ENCODE measurements at places on chromosomes 7 and 10. TPM values are rescaled to one million over a fixed set of nuclear protein-coding genes. Genes with fewer than 3 reads are reported as not detected.

The SPDYE11 gene
- polyA plus RNA-seq, result not detected

DNA sequence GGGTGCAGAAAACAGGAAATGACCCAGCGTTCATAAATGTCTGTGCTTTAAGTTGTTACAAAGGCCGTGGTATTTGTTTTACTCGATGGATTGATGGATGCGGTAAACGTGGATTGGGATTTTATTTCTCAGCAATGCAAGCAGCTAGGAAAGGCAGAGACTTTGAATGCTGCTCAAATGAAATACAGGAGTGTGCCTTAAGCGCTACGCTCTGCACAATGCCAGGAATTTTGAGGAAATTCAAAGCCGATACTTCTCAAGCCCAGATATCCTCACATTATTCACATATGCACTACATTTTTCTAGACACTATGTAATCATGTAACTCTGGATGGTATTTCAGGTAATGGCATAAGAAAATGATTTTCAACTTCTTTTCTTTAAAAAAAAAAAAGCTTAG is 514.3 kb upstream of the ADARB2 start:
- DNase-seq, result no peak

The PTF1A gene
- not detected for polyA plus RNA-seq

The CARD11 gene
- polyA plus RNA-seq, result 14.6 TPM

The INHBA gene
- 51.9 TPM for polyA plus RNA-seq

DNA sequence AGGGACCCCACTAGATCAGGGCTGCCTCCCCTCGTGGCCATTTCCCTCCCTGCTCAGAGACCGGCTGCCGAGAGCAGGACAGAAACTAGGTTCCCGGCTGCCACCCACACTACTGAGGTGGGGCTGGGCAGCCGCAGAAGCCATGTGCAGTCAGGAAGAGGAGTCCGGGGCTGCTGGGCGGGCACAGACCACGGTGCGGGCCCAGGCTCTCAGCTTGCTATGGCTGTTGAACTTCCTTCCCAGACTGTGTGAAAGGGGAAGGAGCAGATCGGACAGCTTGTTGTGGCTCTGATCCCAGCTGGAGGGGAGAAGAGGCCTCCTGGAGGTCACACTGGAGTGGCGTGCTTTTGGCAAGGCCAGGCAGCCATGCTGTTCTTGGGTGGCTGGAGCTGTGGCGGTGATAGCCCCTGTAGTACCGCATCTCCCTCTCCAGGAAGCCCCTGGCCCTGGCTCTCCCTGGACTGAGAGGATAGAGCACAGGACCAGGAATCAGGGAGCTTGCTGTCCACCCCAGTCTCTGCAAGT is 56.8 kb downstream of the HK1 start:
- DNase-seq, result no peak

DNA sequence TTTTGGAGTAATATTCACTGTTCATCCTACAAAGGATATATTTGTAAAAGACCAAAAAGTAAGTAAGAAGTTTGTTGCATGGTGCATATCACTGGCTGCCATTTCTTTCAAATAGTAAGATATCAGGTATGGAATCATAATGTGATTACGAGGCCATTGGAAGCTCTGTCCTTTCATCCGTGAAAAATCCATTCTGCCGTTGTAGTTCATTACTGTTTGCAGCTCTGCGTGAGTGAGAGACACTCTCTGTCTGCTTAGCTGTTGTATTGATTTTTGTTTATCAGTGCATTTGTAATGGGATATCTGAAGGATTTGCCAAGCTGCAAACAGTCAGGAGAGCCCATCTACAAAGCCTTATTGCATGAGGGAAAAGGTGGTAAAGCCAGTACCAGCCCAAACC is 44.1 kb upstream of the SLC39A12 start:
- DNase-seq, result no peak

DNA sequence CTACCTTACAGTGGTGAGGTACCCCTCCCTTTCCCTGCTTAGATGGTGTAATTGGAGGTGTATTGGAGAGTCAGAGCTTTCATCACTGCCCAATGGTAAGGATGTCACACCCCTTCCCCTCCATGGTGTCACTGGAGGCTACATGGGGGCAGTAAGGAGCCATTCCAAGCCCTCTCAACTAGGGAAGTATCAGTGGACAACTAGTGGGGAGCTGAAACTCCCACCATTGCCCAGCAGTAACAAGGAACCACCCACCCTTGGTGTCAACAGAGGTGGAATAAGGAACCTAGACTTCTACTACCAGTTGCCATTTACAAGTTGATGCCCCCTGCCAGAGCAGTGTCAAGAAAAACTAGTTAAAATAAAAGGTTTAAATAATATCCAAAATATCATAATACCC is 2.8 kb upstream of the HIBADH start:
- no peak for DNase-seq

The GPR141 gene
- polyA plus RNA-seq, result not detected

DNA sequence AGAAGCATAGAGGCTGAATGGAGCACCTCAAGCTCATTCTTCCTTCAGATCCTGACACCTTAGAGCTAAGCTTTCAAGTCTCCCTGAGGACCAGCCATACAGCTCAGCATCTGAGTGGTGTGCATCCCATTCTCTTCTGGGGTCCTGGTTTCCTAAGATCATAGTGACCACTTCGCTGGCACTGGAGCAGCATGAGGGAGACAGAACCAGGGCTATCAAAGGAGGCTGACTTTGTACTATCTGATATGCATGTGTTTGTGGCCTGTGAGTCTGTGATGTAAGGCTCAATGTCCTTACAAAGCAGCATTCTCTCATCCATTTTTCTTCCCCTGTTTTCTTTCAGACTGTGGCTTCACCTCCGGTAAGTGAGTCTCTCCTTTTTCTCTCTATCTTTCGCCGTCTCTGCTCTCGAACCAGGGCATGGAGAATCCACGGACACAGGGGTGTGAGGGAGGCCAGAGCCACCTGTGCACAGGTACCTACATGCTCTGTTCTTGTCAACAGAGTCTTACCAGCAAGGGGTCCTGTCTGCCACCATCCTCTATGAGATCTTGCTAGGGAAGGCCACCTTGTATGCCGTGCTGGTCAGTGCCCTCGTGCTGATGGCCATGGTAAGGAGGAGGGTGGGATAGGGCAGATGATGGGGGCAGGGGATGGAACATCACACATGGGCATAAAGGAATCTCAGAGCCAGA is 31.0 kb downstream of the PRSS2 start:
- DNase-seq, result no peak

- DNase-seq, result no peak
Observed at GRCh38 chr7:121005996-121006584, 17.6 kb downstream of the CPED1 start.

DNA sequence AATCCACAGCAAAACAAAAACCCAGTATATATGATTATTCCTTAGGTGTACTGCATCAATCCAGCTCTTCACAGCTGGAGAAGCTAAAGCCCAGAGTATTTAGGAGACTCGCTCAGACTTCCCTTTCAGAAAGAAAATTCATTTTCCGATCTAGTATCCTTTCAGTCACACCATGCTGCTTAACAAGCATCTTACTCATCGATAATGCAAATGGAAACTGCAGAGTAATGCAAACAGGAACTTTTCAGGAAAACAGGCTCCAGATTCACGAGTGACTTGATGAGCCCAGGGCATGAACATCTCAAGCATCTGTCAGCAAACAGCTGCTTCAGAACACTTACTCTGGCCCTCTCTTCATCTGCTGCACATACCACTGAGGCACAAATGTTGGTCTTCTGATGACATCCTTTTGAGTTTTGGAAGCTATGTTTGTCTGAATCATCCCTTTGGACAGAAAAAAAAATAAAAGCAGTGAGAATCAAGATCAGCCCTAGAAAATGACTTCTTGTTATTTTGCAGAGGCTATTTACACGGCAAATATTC is 24.9 kb upstream of the ZC3HAV1L start:
- DNase-seq, result no peak

GRCh38 chr7:25759748-25760147 is 392.2 kb upstream of the NFE2L3 start:
- DNase-seq, result no peak

GRCh38 chr7:78223598-78223997 is 425.0 kb downstream of the PHTF2 start:
- no peak for DNase-seq

The BAIAP2L1 gene
- polyA plus RNA-seq, result 34.8 TPM

The KCNH2 gene
- polyA plus RNA-seq, result not detected

The CDHR3 gene
- 0.59 TPM for polyA plus RNA-seq

The SLC25A40 gene
- polyA plus RNA-seq, result 3.4 TPM

- DNase-seq, result no peak
Observed at GRCh38 chr7:83119026-83119382, 43.7 kb downstream of the PCLO start.

GRCh38 chr10:65793738-65794425 is 1132.0 kb upstream of the LRRTM3 start:
- peak; percentile 15 for DNase-seq

DNA sequence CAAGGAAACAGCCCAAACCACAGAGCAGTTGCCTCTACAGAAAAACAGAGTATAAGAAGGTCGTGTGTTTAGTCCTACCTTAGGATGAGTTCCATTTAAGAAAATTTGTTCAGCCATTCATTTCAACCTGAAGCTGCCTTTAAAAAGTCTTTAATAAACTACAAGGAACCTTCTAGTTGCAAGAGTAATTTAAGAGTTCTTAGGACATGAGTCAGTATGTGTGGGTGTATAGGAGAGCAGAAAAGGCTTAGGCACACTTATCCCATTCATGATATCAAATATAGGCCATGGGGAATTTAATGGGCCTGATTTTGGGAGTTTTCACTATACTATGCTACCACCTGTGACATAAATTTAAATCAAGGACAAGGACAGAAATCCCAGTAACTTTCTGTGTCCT is 496.8 kb downstream of the TFEC start:
- DNase-seq, result no peak

DNA sequence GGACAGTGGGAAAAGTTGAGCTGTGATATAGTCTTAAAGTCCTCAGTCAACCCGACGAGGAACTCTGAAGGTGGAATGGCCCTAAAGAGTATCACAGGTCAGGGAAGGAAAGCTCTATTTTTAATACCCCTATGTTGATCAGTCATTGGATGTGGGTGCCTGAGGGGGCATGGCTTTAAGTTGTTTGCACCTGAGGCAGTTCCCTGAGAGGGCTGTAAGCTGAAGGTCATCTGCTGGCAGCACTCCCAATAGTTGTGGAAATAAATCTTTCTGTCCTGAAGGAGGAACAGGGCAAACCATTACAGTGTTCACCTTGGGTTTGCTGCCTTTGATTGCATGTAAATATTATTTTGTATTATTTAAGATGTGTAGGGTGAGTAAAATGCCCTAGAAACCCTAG is 17.8 kb upstream of the C1GALT1 start:
- DNase-seq, result no peak

- no peak for DNase-seq
Observed at GRCh38 chr10:78906734-78907390, 161.9 kb upstream of the ZMIZ1 start.

GRCh38 chr7:51140199-51141164 is 176.1 kb downstream of the COBL start:
- DNase-seq, result no peak

DNA sequence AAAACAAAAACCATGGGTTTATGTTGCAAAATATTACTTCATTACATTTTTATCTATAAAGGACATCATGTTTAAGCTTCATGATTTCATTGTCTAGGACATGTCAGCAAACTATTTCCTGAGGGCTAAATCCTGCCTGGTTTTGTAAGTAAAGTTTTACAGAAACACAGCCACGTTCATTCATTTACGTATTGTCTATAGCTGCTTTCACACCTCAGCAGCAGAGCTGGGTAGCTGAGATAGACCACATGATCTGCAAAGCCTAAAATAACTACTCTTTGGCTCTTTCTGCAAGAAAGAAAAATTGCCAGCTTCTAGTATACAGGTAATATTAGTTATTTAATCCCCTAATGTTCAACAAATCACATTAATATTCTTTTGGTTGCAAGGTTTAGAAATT is 12.7 kb upstream of the PIP4K2A start:
- no peak for DNase-seq

DNA sequence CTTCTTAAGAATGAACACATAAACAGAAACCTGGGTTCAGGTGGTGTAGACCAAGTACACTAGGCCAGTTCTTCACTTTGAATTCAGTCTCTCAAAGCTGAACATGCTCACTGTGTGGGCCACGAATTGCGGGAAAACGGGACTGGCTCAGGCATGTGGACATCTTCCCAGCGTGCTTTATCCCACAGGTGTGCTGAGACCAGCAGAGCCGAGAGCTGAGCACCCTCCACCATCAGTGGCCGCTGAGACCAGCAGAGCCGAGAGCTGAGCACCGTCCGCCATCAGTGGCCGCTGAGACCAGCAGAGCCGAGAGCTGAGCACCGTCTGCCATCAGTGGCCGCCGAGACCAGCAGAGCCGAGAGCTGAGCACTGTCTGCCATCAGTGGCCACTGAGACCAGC is 265.4 kb downstream of the DNAJB6 start:
- no peak for DNase-seq

DNA sequence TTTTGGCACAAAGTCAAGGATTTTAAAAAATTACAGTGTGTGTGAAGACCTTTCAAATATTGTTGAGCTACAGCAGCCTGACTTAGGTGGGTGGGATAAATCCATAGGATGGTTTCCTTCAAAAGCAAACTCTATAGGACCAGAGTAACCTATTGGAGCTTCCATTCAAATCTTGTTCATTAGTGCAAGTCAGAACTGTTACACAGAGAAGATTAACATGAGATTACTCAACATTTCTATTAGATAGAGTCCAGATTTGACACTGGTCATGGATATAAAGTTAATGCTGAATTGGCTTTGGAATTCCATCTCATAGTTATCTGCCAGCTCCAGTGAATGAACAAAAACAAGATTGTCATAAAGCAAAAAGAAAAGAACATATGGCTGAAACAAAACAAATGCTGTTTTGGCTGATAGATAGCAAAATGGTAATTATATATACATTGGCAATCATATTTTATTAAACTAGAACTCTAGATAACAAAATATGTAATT is 129.6 kb upstream of the SEMA3A start:
- DNase-seq, result no peak

The CALN1 gene
- polyA plus RNA-seq, result not detected

GRCh38 chr7:124310934-124311390 is 278.1 kb upstream of the TMEM229A start:
- no peak for DNase-seq

DNA sequence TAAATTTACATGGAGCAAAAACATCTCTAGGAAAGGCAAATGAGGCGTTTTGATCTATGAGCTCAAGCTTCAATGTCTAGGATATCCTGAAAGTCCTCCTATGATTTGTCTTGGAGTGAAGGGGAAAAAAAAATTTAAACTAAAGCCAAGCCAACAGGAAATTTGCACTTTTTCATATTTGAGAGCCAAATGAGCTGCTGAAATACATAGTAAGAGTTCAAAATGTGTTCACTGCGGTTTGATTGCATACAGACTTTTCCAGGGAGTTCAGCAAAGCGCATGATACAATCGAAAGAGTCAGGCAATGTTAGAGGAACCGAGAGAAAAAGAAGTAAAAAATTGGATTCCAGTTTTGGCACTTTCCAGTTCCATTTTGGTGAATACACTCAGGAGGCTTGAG is 633.4 kb upstream of the MGMT start:
- DNase-seq, result no peak

- DNase-seq, result no peak
Observed at GRCh38 chr7:139117599-139118233, 8.2 kb upstream of the ZC3HAV1 start.

- DNase-seq, result no peak
Observed at GRCh38 chr10:114780577-114781184, 40.9 kb upstream of the FHIP2A start.

GRCh38 chr10:63866747-63867140 is 345.5 kb downstream of the REEP3 start:
- peak; percentile 18 for DNase-seq
